A549 treated with CpdA at 1 μM for 4 hours (cell line): ENCODE measurements at places on chromosomes 12 and 14. TPM values are rescaled to one million over a fixed set of nuclear protein-coding genes. Genes with fewer than 3 reads are reported as not detected.

The EIF2S3B gene
- 0.45 to 1.2 TPM (median 0.67 TPM) in 5 replicates for total RNA-seq

The GPRC5D gene
- total RNA-seq, result not detected in 5 replicates

The KRT73 gene
- total RNA-seq, result not detected in 5 replicates

The KRT83 gene
- total RNA-seq, result 2.2 to 6.1 TPM (median 5.3 TPM) in 5 replicates

The KLHL33 gene
- total RNA-seq, result 0.01 TPM in 1 of 5 replicates, not detected in the others

The SLC6A13 gene
- 0.21 to 0.66 TPM (median 0.51 TPM) in 4 of 5 replicates, not detected in the other for total RNA-seq

The SYT1 gene
- total RNA-seq, result 5.3 to 8.6 TPM (median 6.3 TPM) in 5 replicates

The CLEC4C gene
- total RNA-seq, result not detected in 5 replicates

The CAPS2 gene
- total RNA-seq, result 1.3 to 1.9 TPM (median 1.7 TPM) in 5 replicates

The TSHR gene
- total RNA-seq, result not detected in 5 replicates

The SMCO2 gene
- 0.13 to 0.50 TPM (median 0.24 TPM) in 5 replicates for total RNA-seq

The LALBA gene
- total RNA-seq, result not detected in 5 replicates

The CYP46A1 gene
- 0.06 to 0.14 TPM (median 0.11 TPM) in 4 of 5 replicates, not detected in the other for total RNA-seq

The EID3 gene
- total RNA-seq, result 8.4 to 12.7 TPM (median 8.5 TPM) in 5 replicates

The ITGB7 gene
- 0.29 to 0.56 TPM (median 0.45 TPM) in 5 replicates for total RNA-seq

The SSTR1 gene
- total RNA-seq, result not detected in 5 replicates

The TMPO gene
- total RNA-seq, result 87.3 to 122 TPM (median 91.7 TPM) in 5 replicates

The KRT74 gene
- total RNA-seq, result not detected in 5 replicates

The CFL2 gene
- total RNA-seq, result 99.4 to 114 TPM (median 109 TPM) in 5 replicates

The ACRBP gene
- 0.10 to 0.24 TPM (median 0.18 TPM) in 4 of 5 replicates, not detected in the other for total RNA-seq

The IL23A gene
- 0.29 to 1.2 TPM (median 0.56 TPM) in 5 replicates for total RNA-seq

The GRIN2B gene
- 3.8 to 4.9 TPM (median 4.6 TPM) in 5 replicates for total RNA-seq

The LRRIQ1 gene
- total RNA-seq, result 0.47 to 1.1 TPM (median 0.71 TPM) in 5 replicates
